ENCODE measurements at places on chromosomes 7 and 10.

- peak; percentile 19 for ATAC-seq
Measured at GRCh38 chr7:988426-988911, 5.5 kb downstream of the CYP2W1 start.

GRCh38 chr7:30778255-30779025, 7.2 kb downstream of the MINDY4 start:
- no peak for ATAC-seq

- ATAC-seq: no peak
Measured at GRCh38 chr7:121874298-121874697, 1.3 kb downstream of the PTPRZ1 start.

- ATAC-seq: no peak
Measured at GRCh38 chr10:130362308-130362761, 226.1 kb downstream of the GLRX3 start.

GRCh38 chr10:121900443-121901174, 27.2 kb downstream of the ATE1 start:
- peak; percentile 70 for ATAC-seq

DNA sequence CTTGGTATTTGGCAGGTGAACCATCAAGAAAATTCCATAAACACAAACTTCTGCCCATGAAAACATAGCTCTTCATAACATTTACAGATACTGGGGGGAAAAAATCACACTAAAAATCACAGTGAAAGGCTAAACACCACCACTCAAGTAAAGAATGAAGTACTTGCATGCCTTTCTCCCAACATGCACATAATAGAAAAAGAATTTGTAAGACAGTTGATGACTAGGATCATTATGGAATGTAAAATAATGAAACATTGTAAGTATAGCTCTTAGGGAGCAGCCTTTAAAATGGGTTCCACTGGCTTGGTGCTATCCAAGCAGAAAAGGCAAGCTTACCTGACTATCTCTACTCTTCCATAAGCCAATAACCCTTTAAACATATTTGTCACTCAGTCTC, 299.9 kb upstream of the LRRN3 start:
- no peak for ATAC-seq

GRCh38 chr7:74026903-74027682, 880 bp upstream of the ELN start:
- ATAC-seq: peak; percentile 64

DNA sequence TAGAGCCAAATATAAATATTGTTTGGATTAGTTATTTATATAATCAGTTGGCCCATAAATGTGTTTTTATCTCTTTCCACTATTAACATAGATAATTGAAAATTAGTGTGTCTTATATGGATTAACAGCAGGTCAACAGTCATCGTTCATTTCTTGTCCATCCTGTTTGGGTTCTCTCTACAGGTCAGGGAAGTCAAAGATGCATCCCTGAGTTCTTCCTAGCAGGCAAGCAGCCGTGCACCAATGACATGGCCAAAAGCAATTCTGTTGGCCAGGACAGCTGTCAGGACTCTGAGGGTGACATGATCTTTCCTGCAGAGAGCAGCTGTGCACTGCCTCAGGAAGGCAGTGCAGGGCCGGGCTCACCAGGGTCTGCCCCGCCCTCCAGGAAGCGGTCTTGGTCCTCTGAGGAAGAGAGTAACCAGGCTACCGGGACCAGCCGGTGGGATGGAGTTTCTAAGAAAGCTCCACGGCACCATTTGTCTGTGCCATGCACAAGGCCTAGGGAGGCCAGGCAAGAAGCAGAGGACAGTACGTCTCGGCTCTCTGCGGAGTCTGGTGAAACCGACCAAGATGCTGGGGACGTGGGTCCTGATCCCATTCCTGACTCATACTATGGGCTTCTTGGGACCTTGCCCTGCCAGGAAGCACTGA, 15.9 kb downstream of the FBH1 start:
- ATAC-seq: no peak

DNA sequence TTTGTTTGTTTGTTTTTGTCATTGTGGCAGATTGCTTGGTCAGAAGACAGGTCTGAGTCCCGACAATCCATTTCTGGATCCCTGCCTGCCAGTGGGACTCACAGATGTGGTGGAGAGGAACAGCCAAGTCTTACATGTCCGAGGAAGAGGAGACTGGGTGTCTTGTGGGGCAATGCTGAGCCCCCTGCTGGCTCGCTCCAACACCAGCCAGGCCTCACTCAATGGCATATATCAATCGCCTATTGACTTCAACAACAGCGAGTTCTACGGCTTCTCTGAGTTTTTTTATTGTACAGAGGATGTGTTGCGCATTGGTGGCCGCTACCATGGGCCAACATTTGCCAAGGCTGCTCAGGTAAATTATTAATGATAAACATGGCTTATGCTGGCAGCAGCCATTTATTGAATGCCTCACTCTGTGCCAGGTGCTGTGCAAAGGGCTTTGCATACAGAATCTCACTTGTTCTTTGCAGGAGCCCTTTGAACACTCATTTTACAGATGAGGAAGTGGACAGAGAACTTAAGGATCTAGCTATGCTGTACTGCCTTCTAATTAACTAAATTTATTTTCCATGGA, 33.3 kb downstream of the COX15 start:
- no peak for ATAC-seq

DNA sequence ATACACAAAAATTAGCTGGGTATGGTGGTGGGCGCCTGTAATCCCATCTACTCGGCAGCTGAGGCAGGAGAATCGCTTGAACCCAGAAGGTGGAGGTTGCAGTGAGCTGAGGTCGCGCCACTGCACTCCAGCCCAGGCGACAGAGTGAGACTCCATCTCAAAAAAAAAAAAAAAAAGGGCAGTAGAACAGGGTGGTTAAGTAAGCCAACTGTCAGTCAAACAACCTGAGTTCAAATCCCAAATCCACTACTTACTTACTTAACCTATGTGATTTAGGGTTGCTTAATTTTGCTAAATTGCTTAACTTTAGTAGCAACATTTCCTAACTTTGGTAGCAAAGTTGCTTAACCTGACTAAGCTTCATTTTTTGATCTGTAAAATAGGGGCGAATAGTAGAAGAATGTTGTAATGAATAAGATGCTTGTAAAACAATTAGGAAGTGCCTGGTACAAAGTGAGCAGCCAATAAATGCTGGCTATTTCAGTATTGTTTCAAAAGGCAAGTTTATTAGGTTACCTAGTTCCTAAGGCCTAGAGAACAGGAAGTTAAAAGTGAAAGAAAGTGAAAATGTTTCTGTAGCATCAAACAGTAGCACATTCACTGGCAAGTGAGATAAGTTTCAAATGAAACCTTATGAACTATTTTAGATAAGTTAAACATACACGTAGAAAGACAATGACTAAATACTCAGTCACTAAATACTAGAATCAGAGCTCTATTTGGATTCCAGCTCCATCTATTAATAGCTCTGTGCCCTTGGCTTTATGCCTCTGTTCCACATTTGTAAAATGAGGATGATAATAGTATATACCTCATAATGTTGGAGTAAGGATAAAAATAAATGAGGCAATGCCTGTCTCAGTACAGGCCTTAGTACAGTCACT, 64.3 kb downstream of the HOXA1 start:
- no peak for ATAC-seq

GRCh38 chr7:49980465-49980864, 112.6 kb downstream of the ZPBP start:
- no peak for ATAC-seq

DNA sequence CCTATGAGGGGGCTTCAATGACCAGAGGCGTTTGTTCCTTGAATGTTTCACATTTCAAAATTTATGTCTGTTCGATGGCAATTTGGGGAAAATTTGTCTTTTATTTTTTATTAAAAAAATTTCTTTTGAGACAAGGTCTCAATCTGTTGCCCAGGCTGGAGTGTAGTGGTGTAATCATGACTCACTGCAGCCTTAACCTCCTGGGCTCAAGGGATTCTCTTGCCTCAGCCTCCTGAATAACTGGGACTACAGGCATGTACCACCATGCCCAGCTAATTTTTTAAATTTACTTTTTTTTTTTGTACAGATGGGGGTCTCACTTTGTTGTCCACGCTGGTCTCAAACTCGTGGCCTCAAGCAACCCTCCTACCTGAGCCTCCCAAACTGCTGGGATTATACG, 39.7 kb downstream of the OTUD1 start:
- ATAC-seq: no peak

DNA sequence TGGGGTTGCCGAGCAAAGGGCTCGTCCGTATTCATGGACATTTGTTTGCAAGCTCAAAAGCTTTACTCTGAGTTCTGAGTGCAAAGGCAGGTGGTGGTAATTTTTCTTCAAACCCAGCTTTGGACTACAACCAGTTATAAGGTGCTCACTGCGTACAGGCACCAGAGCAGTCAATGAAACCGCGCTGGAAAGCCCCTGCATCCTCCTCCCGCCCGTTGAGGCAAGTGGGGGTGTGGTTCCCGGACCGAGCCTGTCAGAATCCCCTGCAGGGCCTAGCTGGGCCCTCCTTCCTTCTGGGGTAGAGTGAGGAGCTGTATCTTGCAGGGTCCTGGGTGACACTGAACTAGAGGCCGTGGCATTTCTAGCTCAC, 22.3 kb downstream of the AMZ1 start:
- peak; percentile 4 for ATAC-seq

DNA sequence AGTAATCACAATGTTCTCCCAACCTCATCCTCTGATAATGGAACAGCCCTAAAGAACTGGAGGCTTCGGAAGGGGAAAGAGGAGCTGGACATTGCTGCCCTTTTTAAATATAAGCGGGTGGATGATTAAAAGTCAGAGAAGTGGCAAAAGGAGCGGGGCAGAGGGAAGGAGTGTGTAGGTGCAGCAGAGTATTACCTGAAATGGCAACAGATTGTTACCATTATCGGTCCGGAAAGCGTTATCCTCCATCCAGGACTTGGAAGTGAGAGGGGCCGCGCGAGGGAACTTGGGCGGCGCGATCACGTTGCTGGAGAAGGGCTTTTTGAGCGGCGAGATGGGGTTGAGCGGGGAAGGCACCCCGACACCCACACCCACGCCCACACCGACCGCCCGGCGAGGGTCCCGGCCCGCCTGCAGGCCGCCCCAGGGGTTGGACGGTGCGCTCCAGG, 51.7 kb downstream of the CPEB3 start:
- peak; percentile 1 for ATAC-seq

DNA sequence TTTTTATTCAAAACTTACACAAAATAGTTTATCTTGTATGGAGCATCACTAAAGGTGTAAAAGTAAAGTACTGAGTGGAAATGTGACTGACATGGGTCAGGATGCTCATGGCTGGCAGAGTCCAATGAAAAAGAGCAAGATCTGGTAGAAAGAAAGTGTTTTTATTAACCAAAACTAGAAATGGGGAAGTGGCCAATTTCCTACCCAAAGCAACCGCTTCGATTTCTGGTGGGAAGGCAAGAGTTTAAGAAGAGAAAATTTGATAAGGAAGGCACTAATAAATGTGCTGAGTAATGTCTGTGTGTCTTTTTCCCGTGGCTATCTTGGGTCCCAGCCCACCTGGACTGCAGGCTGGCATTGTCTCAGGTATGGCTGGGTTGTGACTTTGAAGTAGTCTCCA, 277.7 kb downstream of the ANKRD7 start:
- no peak for ATAC-seq

DNA sequence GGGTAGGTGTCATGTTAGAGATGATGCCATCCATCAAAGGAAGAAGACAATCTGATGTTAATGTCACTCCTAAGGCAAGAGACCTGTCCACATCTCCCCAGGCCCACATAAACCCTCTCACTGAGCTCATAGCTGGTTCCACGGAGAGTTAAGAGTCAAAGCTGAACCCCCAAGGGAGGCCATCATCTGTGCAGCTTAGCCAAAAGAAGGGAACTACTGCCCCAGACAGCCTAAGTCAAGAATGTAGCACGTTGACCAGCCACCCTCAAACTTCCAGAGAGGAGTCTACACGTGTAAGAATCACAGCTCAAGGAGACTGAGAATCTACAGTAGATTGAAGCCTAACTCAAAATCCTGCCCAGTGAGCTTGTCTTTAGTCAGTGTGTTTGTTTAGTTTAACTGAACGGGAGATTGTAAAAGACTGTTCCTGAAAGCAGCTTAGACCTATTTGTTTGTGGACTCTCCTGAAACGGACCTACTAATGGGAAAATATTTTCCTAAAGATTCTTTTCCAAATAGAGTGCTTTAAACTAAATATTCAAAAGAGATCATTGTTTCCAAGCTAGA, 192.7 kb upstream of the NFE2L3 start:
- no peak for ATAC-seq

DNA sequence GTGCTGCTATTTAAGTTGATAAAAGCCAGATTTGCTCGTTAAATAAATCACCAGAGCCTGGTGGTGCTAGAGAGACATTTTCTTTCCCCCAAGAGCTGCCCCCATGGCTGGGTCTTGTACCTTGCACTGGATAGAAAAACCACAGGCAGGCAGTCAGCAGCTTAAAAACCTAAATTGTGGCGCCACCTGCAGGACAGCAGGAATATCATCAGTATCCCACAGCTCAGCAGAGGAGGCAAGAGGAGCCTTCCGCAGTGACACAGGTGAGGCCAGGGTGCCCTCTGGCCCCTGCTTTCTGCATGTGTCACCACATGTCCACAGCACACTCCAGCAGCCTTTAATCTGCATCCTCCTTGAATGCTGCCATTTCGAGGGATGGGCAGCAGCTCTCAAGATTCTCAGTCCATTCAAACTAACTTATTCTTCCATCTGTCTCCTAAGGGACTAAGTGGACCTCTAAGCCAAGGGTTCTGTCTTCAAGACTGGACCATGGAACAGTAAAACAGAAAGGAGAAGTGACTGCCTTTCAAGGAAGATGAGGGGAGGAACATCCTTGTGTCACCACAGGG, 4.5 kb upstream of the PLXNA4 start:
- peak; percentile 47 for ATAC-seq

DNA sequence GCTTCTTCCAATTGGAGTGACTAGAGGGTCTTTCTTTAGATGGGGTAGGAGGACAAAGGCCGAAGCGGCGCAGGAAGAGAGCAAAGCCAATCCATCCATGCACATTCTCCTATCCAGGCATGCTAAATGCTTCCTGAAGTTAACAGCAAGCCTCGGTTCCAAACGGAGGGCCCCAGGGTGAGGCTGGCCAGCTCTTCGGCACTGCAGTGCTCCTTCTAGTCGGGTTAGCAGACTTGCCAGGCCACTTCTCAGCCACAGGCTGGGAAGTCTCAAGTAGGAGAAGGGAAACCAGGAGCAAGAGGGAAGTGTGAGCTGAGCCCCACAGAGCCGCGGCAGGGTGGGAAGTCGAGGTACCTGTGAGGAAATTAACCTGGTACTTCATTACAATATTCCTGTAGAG, 253.8 kb upstream of the INHBA start:
- ATAC-seq: no peak
